Activated CD8-positive, alpha-beta memory T cell treated with anti-CD3 and anti-CD28 coated beads for 36 hours (primary cell): ENCODE measurements at places on chromosomes 13 and 19. TPM values are rescaled to one million over a fixed set of nuclear protein-coding genes. Genes with fewer than 3 reads are reported as not detected.

The TINCR gene
- 0.27 TPM for total RNA-seq

The CGB5 gene
- not detected for total RNA-seq

The FAM83E gene
- 5.7 TPM for total RNA-seq

The RPL21 gene
- total RNA-seq, result 1,153 TPM

The CACNG7 gene
- not detected for total RNA-seq

The WDR62 gene
- total RNA-seq, result 19.2 TPM

The ZNF808 gene
- total RNA-seq, result 27.5 TPM

The SLITRK1 gene
- not detected for total RNA-seq

The DMAC2 gene
- total RNA-seq, result 67.6 TPM
